ENCODE measurements at places on chromosomes 4 and X. TPM values are rescaled to one million over a fixed set of nuclear protein-coding genes. Genes with fewer than 3 reads are reported as not detected.

Gene PUDP
- 17.5 TPM for total RNA-seq

Gene MAB21L2
- not detected for total RNA-seq

Gene AADAT
- total RNA-seq = not detected

Gene RAI2
- 0.12 TPM for total RNA-seq

Gene SPATA4
- total RNA-seq = not detected

Gene FGA
- not detected for total RNA-seq

Data from T-helper 1 cell treated with Interleukin-12 subunit alpha and Interleukin-12 subunit beta and Interleukin-4 antibody, amounts not matched to agents 30 ng/mL and 1 ng/mL, for 36 hours (primary cell).